ENCODE measurements at places on chromosomes 2 and 18. TPM values are rescaled to one million over a fixed set of nuclear protein-coding genes. Genes with fewer than 3 reads are reported as not detected.

GRCh38 chr2:110702514-110703380 lies 24.9 kb upstream of the BUB1 start:
- H3K27ac ChIP-seq = no peak overlapping the region
- DNase-seq = no peak
- no peaks in the 10 kb centered on the region for H3K4me1 ChIP-seq
- H3K4me3 ChIP-seq = no peak overlapping the region

- H3K36me3 ChIP-seq = no peaks in the 10 kb centered on the region
- H3K4me1 ChIP-seq = no peaks in the 10 kb centered on the region
- H3K27ac ChIP-seq = no peak overlapping the region
- H3K27me3 ChIP-seq = no peaks in the 10 kb centered on the region
- H3K4me3 ChIP-seq = no peak overlapping the region
- no peak for DNase-seq
Observed at GRCh38 chr18:79026491-79026890, 42.7 kb upstream of the ATP9B start.

DNA sequence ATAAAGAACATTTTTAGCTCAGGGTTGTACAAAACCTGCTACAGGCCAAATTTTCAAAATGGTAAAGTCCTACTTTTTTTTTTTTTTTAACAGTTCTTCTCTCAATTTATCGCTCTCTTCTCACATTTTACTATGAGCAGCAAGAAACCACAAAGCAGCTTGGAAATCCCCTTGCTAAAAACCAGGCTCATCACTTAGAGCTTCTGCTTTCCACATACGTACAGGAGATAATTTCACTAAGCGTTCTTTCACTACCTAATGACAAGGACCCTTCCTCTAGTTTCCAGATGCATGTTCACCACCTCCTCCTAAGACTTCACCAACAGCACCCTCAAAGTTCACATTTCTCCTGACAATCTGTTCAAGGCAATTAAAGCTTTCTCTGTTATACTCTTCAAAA lies 294.9 kb upstream of the CYRIA start:
- no peaks in the 10 kb centered on the region for H3K36me3 ChIP-seq
- no peak for DNase-seq
- no peak overlapping the region for H3K27ac ChIP-seq
- no peak overlapping the region for H3K4me3 ChIP-seq
- H3K4me1 ChIP-seq = no peaks in the 10 kb centered on the region
- H3K27me3 ChIP-seq = no peaks in the 10 kb centered on the region

DNA sequence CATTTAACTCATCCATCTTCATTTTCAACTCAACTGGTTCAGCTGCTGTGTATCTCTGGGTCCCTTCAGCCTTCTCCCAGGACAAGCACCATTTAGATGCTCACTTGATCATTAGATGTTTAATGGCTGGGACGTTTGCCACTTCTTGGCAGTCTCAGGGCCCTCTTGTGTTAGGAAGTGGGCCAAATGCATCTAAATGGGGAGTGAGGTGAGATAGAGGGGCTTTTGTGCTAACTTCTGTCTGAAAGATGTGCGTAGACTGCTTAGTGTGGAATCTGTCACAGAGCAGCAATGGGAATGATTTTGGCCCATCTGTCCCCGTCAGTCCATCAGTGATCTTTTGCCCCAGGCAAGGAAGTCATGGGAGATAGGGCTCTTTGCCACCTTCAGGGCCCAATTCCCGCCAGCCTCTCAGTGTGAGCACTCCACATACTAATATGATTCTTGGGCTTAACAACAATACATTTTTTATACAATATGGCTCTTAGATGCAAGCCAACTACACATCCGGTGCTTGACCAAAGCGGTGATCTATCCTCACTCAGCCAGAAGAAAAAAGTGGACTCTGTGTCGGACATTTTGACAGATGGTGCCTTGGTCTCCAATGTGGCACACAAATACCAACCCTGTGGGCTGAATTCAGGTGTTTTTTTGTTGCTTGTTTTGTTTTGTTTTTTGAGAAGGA lies 95.7 kb upstream of the EPC2 start:
- no peaks in the 10 kb centered on the region for H3K36me3 ChIP-seq
- H3K27ac ChIP-seq = no peak overlapping the region
- H3K4me1 ChIP-seq = no peaks in the 10 kb centered on the region
- DNase-seq = no peak

DNA sequence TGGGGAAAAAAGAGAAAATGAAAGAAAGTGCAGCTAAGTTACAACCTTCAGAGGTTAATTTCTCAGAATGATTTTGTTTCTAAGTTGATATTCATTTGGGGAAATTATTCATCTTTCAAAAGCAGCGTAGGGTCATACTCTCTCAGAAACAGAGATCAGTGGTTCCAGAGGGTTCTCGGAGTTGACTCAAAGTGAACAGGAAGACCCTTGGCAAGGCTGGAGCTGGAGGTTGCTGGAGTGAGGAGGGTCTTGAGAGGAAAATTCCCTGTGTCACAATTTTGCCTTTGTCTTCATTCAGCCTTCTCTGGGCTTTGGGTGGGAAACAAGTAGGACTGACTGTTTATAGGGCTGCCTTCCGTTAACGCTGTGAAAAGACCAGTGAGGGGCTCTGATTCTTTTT lies 168.2 kb downstream of the ICOS start:
- no peaks in the 10 kb centered on the region for H3K27me3 ChIP-seq
- H3K27ac ChIP-seq = no peak overlapping the region
- no peaks in the 10 kb centered on the region for H3K36me3 ChIP-seq
- no peak for DNase-seq

DNA sequence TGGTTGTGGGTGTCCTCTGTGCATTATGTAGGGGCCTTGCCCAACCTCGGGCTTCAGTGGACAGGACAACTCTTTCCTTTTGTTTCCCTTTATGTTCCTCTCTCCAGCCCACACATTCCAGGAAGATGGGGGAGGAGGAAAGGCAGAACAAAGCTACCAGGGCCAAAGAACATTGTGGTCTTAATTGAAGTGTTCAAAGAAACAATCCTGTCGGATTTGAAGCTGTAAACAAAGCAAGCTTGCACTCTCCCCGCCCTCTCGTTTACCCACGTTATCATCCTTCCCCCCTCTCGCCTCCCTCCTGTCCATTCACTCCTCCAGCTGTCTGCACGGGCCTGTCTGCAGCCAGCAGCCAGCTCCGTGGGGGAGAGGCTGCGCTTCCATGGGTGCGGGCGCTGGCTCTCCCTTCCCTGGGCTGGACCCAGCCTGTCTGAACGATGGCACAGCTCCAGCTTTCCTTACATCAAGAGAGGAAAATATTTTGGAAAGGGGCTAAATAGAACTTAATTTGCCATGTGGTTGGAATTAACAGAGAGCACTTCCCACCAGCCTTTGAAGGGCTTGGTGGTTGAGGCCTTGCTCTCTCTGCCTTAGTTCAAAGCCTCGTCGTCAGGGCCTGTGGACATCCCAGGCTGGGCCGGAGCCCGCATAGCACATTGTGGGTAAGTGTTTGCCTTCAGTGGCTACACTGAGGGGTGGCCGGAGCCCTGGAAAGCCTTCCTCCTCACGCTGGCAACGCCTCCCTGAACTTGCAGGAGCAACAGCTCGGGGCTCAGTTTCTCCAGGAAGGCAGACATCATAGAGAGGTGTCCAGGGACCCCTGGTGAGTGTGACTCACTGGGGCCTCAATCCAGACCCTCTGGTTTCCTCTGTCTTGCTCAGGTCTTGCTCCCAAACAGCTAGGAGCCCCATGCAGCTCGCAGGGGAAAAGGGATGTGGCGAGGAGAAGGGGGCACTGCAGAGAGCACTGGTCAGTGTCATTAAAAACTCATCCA lies 60.6 kb upstream of the HS6ST1 start:
- DNase-seq = peak; percentile 88
- no peaks in the 10 kb centered on the region for H3K27me3 ChIP-seq
- H3K36me3 ChIP-seq = no peaks in the 10 kb centered on the region
- no peak overlapping the region for H3K4me3 ChIP-seq

WDR12 gene
- total RNA-seq = 3.3 TPM

DNA sequence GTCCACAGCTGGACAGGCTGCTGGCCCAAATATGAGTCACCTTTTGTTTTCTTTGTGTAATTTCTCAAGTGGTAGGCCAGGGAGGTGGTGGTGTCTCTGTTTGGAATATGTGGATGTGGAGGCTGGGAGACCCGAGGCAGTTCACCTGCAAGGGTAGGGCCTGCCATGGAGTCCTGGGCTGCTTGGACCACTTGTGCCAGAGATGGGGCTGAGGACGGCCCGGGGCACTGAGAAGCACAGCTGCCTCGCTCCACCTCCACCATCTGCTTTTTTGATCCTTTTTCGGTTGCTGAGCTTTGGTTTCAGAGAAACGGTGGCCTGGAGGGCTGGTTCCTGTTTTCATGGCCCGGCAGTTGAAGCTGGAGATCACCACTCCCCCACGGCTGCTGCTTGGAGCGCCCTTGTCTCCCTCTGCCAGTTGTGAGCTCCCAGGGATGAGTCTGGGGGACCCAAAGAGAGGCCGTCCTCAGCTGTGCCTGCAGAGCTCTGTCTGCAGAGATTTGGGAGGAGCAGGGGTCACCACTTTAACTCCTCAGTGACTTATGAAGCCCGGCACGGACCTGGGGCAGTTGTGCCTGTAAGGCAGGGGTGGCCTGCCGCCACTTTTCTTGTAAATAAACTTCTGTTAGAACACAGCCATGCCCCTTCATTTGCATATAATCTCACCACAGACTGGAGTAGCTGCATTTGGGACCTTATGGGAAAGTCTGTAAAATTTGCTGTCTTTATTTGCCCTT lies 67.6 kb upstream of the MCFD2 start:
- peak overlapping the region; percentile 80 for H3K27ac ChIP-seq
- H3K4me1 ChIP-seq = peaks cover 3% of the 10 kb centered on the region
- no peaks in the 10 kb centered on the region for H3K36me3 ChIP-seq
- H3K27me3 ChIP-seq = no peaks in the 10 kb centered on the region

DNA sequence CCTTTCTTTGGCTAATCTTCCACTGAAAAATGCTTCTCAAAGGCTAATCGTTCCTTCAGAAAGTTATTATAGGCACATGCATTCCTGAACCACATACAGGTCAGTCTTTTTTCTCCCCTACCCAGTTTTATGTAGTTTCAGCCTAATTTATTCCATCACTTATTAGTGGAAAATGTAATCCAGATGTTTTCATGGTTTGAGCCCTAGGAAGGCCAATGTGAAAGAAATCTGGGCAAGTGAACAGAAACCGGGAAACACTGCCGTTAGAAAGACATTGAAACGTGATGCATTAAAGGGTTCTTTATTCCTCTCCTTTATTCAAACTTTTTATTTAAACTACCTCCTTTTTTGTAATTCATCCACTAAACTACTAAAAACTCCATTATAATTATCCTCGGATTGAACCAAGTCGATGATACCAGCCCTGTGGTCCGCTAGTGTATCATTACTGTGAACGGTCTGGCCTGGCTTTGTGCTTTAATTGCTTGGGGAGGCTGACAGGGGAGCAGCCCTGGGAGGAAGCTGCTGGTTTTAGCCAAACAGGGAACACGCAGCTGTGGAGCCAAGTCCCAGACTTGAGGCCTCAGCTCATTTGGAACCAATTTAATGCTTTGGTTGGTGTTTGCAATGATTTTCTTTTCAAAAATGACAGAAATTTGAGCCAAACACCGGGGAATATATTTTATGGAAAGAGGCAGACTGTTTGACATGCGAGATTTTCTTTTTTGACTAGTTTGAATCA lies 149.2 kb downstream of the ARHGAP28 start:
- no peak overlapping the region for H3K27ac ChIP-seq
- DNase-seq = no peak
- peaks cover 15% of the 10 kb centered on the region for H3K4me1 ChIP-seq
- no peaks in the 10 kb centered on the region for H3K27me3 ChIP-seq

DNA sequence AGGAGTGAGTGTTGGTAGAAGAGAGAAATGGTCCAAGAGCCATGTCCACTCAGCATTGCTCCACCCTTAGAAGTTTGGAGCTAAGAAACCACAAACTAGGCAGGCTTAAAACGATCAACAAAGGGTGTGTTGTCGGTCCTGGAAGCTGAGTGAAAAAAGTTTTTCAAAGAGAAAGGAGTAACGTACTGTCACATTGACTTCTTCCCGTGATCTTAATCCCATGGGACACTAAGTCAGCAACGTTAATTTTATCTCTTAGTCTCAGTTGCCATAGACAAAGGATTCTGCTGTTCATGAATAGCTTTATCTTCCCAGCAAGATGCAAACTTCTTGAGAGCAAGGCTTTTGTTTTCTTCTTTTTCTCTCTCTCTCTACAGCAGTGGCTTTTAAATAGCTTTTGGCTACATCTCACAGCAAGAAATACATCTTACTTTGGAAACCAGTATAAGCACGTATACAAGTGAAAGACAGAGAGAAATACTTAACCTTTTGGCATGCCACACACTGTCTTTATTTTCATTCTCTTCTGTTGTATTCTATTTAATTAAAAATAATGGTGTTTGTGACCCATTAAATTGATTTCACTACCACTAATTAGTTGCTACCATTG lies 377.4 kb downstream of the TGIF1 start:
- DNase-seq = no peak
- H3K4me1 ChIP-seq = no peaks in the 10 kb centered on the region
- H3K27me3 ChIP-seq = no peaks in the 10 kb centered on the region
- no peak overlapping the region for H3K4me3 ChIP-seq
- H3K27ac ChIP-seq = no peak overlapping the region
- H3K36me3 ChIP-seq = no peaks in the 10 kb centered on the region

RELCH gene
- 28.8 TPM for total RNA-seq

DNA sequence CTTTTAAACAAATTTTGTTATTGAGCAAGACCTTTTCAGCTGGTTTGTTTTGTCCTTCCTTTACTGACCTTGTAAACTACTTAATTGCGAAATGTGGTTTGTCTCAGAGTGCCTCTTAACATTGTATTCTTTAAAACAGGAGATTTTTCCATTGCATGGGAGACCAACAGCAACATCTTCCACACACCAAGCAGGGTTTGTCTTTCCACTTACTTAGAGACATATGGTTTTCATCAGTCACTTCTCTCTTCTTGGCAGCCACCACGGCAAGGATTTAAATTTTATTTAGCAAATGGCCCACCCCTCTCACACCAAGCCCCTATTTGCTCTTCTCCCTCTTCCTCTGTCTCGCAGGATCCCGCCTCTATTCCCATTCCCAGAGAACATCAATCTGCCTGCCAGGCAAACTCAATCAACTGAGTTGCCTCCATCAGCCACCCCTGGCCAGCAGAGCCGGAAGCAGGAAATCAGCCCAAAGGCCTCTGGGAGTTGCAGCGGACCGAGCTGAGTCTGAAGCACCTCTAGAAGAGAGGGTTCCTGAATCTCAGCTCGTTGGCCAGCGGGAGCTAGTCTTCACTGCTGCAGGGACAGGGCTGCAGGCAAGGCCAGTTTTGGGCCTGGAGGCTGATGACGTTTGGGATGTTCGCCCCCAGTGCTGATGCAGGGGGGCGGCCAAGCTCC lies 11.3 kb upstream of the CIB4 start:
- peak; percentile 76 for DNase-seq
- H3K4me3 ChIP-seq = no peak overlapping the region
- no peaks in the 10 kb centered on the region for H3K36me3 ChIP-seq
- H3K4me1 ChIP-seq = peaks cover 8% of the 10 kb centered on the region
- H3K27me3 ChIP-seq = peaks cover under 1% of the 10 kb centered on the region

Measured in sigmoid colon (tissue), 7 donors.